IMR-90 (cell line): ENCODE measurements at places on chromosomes 6 and 20.
A peak's percentile ranks its signal among the peaks of the same experiment; 100 is the strongest.

GRCh38 chr6:157823001-157823527 lies at the start of gene SNX9:
SNX9 (plus strand) TSS chr6:157823246; CDS start chr6:157823435, 189 bp downstream.
- DNase-seq, result peak; percentile 72

DNA sequence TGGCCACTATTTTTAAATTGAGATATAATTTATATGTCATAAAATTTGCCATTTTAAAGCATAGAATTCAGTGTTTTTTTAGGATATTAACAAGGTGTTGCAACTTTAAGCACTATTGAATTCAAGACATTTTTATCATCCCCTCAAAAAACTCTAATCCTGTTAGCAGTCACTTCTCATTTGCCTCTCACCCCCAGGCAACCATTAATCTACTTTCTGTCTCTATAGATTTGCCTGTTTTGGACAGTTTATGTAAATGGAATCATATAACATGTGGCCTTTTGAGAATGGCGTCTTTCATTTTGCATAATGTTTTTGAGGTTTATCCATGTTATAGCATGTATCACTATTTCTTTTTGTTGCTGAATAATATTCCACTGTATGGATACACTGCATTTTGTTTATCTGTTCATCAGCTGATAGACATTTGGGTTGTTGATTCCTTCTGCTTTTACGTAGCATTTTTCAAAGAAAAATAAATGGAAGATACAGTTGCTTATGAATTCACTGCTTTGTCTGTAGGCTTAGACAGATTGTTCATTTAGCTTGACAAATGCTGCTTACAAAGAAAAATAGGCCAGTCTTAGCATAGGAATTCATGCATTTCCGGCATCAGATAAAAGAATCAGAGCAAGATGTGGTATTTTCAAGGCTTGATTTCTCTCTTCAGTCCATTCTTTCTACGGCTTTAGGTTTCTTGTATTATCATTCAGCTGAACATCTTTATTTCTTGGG lies 52.9 kb downstream of the STK4 start:
- no peak for DNase-seq

- no peak for DNase-seq
These were observed 24.1 kb downstream of the DEK start for GRCh38 chr6:18240230-18240629.

GRCh38 chr6:14676977-14677781 lies 559.6 kb downstream of the CD83 start:
- DNase-seq, result no peak
